Astrocyte (in vitro differentiated cells and primary cell): ENCODE measurements at places on chromosomes 2 and 18. TPM values are rescaled to one million over a fixed set of nuclear protein-coding genes. Genes with fewer than 3 reads are reported as not detected.
A peak's percentile ranks its signal among the peaks of the same experiment; 100 is the strongest.

The SERPINB11 gene
- total RNA-seq = not detected in 2 replicates

DNA sequence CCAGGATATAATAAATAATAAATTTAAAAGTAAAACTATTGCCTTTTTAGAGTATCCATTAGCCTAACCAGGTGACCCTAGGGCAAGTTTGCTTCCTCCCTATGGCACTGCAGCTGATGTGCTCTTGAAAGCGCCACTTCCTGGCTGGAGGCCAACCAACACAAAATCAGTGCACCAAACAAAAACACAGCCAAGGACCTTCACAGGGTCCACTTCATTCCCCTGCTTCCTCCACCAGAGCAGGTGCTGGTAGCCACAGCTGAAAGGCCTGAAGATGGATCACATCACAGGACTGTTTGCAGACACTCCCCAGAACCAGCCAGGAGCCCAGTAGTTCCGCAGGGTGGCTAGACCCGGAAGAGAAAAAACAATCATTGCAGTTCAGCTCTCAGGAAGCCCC, 108.8 kb downstream of the TWIST2 start:
- H3K36me3 ChIP-seq = no peaks in the 10 kb centered on the region
- H3K27me3 ChIP-seq = no peaks in the 10 kb centered on the region
- no peak overlapping the region for H3K4me3 ChIP-seq
- H3K4me1 ChIP-seq = peaks cover 9% of the 10 kb centered on the region

The UGGT1 gene
- total RNA-seq = 68.0 and 76.2 TPM in 2 replicates

The STAT4 gene
- 1.6 and 2.3 TPM in 2 replicates for total RNA-seq

The ELOA2 gene
- total RNA-seq = not detected in 2 replicates

DNA sequence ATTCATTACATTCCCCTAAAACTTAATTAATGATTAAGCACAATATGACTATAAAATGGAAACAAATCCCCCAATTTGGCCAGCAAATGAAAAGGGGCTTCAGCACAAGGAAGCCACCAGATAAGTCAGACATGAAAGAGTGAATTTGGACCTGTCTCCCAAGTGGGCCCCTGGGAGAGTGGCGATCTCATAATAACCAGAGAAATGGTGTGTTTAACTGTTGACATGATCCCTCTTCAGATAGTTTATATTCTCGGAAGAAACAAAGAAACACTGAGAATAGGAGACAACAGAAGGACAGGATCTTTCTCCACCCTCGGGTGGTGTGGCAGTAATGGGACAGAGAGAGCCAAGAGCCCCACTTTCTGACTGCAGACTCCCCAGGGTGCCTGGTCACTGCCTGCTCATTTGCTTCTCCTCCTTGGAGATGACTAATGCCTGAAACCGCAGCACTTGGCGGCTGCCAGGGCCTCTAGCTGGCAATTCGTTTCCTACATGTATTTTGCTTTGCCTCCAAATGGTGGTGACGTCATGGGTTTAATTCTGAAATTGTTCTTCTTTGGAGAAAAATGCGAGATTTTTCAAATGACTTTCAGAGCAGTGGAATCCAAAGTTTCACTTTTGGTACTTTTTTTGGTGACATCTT, 46.4 kb upstream of the SPP2 start:
- H3K27me3 ChIP-seq = no peaks in the 10 kb centered on the region
- peak; percentile 97 for DNase-seq
- peak overlapping the region; percentile 30 for H3K27ac ChIP-seq
- H3K4me3 ChIP-seq = no peak overlapping the region
- H3K4me1 ChIP-seq = peaks cover 13% of the 10 kb centered on the region

- no peak overlapping the region for H3K27ac ChIP-seq
- H3K4me3 ChIP-seq = no peak overlapping the region
- no peaks in the 10 kb centered on the region for H3K36me3 ChIP-seq
- peak; percentile 14 for DNase-seq
- H3K27me3 ChIP-seq = no peaks in the 10 kb centered on the region
Observed at GRCh38 chr2:169512525-169512924, 3.0 kb downstream of the KLHL41 start.

DNA sequence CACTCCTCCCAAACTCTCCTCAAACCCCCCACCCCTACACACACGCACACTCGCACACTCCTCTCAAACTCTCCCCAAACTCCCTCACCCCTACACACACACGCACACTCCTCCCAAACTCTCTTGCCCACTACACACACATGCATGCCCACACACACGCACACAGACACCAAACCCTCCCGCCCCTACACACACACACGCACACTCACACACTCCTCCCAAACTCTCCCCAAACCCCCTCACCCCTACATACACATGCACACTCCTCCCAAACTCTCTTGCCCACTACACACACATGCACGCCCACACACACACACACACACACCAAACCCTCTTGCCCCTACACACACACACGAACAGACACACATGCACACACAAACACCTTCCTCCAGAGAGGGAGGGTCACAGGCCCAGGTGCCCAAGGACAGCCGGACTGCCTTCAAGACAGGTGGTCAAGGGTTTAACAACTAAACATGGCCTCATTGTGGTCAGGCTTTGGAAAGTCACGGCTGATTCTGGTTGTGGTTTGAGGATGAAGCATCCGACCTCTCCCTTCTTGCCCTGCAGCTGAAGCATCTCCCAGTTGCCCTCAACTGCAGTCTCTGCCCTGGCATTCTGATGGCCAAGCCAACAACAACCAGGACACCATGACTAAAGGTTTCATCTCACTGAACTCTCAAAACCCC, 72.3 kb upstream of the SNTG2 start:
- no peaks in the 10 kb centered on the region for H3K36me3 ChIP-seq
- no peak overlapping the region for H3K4me3 ChIP-seq
- H3K27ac ChIP-seq = no peak overlapping the region
- no peaks in the 10 kb centered on the region for H3K27me3 ChIP-seq
- H3K4me1 ChIP-seq = no peaks in the 10 kb centered on the region

DNA sequence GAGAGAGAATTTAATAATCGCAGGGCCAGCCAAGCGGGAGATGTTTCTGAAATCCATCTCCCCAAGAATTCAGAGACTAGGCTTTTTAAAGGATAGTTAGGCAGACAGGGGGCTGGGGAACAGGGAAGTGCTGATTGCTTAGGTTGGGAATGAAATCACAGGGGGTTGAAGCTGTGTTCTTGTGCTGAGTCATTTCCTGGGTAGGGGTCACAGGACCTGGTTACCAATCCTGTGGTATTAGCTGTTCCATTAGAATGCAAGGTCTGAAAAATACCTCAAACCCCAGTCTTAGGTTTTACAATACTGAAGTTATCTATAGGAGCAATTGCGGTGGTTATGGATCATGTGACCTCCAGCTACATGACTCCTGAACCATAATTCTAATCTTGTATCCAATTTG, 4.6 kb downstream of the SP140 start:
- no peaks in the 10 kb centered on the region for H3K36me3 ChIP-seq
- no peaks in the 10 kb centered on the region for H3K27me3 ChIP-seq
- H3K27ac ChIP-seq = peak overlapping the region; percentile 71

GRCh38 chr2:120846406-120847095, 110.9 kb downstream of the GLI2 start:
- no peaks in the 10 kb centered on the region for H3K36me3 ChIP-seq
- no peak for DNase-seq
- H3K4me3 ChIP-seq = no peak overlapping the region
- no peak overlapping the region for H3K27ac ChIP-seq

DNA sequence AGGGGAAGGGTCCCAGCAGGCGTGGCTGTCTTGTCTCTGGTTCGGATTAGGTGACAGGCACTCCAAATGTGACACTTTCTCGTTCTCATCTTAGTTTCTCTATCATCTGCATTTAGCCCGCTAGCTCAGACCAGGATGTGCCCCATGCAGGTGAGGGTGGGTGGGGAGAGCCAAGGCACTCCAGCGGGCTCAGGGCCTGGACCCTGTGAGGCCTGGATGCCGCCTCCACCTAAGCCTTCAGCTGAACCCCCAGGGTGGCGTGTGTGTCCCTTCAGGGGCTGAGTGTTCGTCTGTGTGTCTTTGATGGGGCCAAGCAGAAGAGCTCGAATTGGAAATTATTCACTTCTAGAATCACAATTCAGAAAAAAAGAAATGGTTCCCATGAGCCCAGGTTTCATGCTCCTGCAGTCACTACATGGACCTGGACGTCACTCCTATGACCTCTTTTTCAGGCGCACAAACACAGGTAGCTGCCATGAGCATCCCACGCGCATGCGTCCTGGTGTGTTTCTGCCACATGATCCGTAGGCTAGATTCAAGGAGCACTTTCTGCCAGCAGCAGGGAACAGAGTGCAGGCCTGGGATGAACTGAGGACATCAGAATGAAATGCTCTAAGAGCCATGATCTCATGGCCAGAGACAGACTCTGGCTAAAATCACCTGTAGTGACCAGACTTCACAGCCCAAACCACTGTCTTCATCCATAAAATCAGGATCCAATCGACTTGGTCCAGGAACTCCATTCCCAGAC, 25.8 kb downstream of the CIDEA start:
- DNase-seq = no peak
- H3K36me3 ChIP-seq = no peaks in the 10 kb centered on the region
- peak overlapping the region; percentile 94 for H3K27ac ChIP-seq
- H3K27me3 ChIP-seq = no peaks in the 10 kb centered on the region

The SOX11 gene
- total RNA-seq = 15.1 and 19.2 TPM in 2 replicates

The MFSD2B gene
- total RNA-seq = 0.10 and 0.34 TPM in 2 replicates

The LTBP1 gene
- 29.7 and 30.1 TPM in 2 replicates for total RNA-seq

- no peaks in the 10 kb centered on the region for H3K36me3 ChIP-seq
- no peak for DNase-seq
- no peak overlapping the region for H3K4me3 ChIP-seq
- no peak overlapping the region for H3K27ac ChIP-seq
- H3K27me3 ChIP-seq = peaks cover 39% of the 10 kb centered on the region
Observed at GRCh38 chr2:70630761-70631160, 77.1 kb upstream of the TGFA start.

The ACADL gene
- total RNA-seq = 1.9 and 2.3 TPM in 2 replicates

GRCh38 chr2:83650898-83651297, 808.2 kb downstream of the SUCLG1 start:
- no peaks in the 10 kb centered on the region for H3K27me3 ChIP-seq
- DNase-seq = peak; percentile 0
- no peak overlapping the region for H3K27ac ChIP-seq
- H3K4me1 ChIP-seq = no peaks in the 10 kb centered on the region
- no peaks in the 10 kb centered on the region for H3K36me3 ChIP-seq
- H3K4me3 ChIP-seq = no peak overlapping the region

GRCh38 chr2:39871291-39871761, 92.3 kb upstream of the THUMPD2 start:
- no peaks in the 10 kb centered on the region for H3K27me3 ChIP-seq
- peaks cover 26% of the 10 kb centered on the region for H3K4me1 ChIP-seq
- H3K27ac ChIP-seq = peak overlapping the region; percentile 74

GRCh38 chr18:30920351-30920750, 122.2 kb downstream of the DSC3 start:
- DNase-seq = peak; percentile 10
- no peak overlapping the region for H3K27ac ChIP-seq
- no peaks in the 10 kb centered on the region for H3K4me1 ChIP-seq
- no peaks in the 10 kb centered on the region for H3K27me3 ChIP-seq
- no peak overlapping the region for H3K4me3 ChIP-seq

The TCF23 gene
- not detected in 2 replicates for total RNA-seq

The RPE gene
- 62.1 and 67.9 TPM in 2 replicates for total RNA-seq

GRCh38 chr18:48048251-48048650, 117.8 kb upstream of the SMAD2 start:
- H3K36me3 ChIP-seq = no peaks in the 10 kb centered on the region
- no peaks in the 10 kb centered on the region for H3K4me1 ChIP-seq
- DNase-seq = no peak
- peaks cover 26% of the 10 kb centered on the region for H3K27me3 ChIP-seq
- H3K4me3 ChIP-seq = no peak overlapping the region

GRCh38 chr18:54100920-54101470, 123.5 kb downstream of the MBD2 start:
- H3K27me3 ChIP-seq = no peaks in the 10 kb centered on the region
- H3K27ac ChIP-seq = no peak overlapping the region
- no peaks in the 10 kb centered on the region for H3K4me1 ChIP-seq
- H3K4me3 ChIP-seq = no peak overlapping the region

The TEKT4 gene
- total RNA-seq = not detected in 2 replicates

DNA sequence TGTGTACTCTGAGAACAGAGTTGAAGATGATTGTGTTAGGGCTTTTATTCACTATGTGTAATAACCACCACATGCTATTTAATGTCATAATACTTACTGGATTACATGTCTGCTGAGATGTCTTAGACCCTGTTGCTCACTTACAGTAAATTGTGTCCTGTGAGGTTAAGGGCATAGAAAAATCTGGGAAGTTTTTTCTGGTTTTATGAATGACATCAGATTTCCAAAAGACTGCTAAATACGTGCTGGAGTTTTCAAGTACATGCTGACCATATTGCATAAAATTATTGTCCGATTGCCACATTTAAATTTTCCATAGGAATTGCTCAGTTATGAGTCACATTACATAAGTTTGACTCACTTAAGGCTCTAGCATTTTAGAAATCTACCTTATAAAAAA, 96.7 kb upstream of the COL5A2 start:
- H3K27ac ChIP-seq = peak overlapping the region; percentile 79
- H3K27me3 ChIP-seq = no peaks in the 10 kb centered on the region
- no peaks in the 10 kb centered on the region for H3K36me3 ChIP-seq
- H3K4me1 ChIP-seq = peaks cover 9% of the 10 kb centered on the region

The TRABD2A gene
- total RNA-seq = 2.6 and 3.2 TPM in 2 replicates

DNA sequence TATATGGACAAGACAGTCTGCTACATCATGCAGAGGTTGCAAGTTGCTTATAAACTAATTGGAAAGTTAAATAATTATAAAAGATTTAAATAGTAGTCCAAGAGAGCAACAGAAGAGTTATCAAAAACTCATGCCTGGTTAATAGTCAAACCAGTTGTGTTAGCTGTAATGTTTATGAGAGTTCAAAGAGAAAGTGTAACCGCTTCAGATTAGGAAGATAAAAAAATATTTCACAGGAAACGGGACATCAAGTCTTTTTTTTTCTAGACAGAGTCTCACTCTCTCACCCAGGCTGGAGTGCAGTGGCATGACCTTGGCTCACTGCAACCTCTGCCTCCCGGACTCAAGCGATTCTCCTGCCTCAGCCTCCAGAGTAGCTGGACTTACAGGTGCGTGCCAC, 34.6 kb upstream of the RNF125 start:
- no peaks in the 10 kb centered on the region for H3K4me1 ChIP-seq
- no peak overlapping the region for H3K4me3 ChIP-seq
- no peaks in the 10 kb centered on the region for H3K36me3 ChIP-seq
- no peaks in the 10 kb centered on the region for H3K27me3 ChIP-seq
- no peak overlapping the region for H3K27ac ChIP-seq

DNA sequence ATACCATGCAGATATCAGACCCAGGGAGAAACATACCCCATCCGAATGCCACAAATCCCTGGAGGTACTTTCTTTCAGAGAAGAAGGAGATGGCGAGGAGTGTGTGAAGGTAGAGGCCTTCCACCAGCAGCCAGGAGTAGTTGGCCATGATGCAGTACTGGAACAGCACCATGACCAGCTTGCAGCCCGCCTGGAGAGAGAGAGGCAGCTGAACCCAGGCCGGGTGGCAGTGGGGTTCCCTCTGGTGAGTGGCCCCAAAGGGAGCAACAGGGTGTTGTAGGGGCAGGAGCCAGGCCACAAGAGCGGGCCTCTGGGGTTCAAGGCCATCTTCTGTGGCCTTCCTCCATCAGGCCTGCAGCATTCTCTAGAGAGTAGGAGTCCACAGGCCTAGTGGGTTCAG, 30.2 kb downstream of the TMEM37 start:
- no peaks in the 10 kb centered on the region for H3K36me3 ChIP-seq
- no peaks in the 10 kb centered on the region for H3K4me1 ChIP-seq
- H3K27ac ChIP-seq = no peak overlapping the region
- H3K27me3 ChIP-seq = peaks cover 1% of the 10 kb centered on the region
- DNase-seq = no peak
